Gastroesophageal sphincter (tissue), 4 donors: ENCODE measurements at places on chromosomes 13 and 19. TPM values are rescaled to one million over a fixed set of nuclear protein-coding genes. Genes with fewer than 3 reads are reported as not detected.

Gene IRGC
- total RNA-seq: not detected

Gene KIR2DL4
- total RNA-seq: not detected

GRCh38 chr13:40116008-40116407 lies 460.5 kb downstream of the COG6 start:
- ATAC-seq: peak; percentile 52

DNA sequence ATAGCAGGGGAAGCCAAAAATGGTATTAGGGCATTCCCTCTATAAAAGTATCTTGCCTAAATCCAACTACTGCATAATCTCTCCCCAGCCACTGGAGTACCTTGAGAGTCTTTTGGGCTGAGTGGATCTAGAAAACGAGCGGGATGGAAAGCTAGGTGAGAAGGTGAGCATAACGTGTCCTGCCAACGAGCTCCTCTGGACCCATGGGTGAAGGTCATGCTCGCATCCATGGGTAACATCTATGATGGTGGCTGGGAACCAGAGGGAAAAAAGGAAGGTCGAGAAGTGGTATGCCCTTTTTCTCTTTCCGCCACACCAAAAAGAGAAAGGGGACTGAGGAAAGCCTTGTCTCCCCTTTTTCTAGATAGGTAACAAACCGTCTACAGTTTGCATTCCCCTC lies 63.0 kb downstream of the ZNF208 start:
- no peak for ATAC-seq

GRCh38 chr13:31168736-31169135 lies 7.0 kb upstream of the HSPH1 start:
- ATAC-seq: no peak

DNA sequence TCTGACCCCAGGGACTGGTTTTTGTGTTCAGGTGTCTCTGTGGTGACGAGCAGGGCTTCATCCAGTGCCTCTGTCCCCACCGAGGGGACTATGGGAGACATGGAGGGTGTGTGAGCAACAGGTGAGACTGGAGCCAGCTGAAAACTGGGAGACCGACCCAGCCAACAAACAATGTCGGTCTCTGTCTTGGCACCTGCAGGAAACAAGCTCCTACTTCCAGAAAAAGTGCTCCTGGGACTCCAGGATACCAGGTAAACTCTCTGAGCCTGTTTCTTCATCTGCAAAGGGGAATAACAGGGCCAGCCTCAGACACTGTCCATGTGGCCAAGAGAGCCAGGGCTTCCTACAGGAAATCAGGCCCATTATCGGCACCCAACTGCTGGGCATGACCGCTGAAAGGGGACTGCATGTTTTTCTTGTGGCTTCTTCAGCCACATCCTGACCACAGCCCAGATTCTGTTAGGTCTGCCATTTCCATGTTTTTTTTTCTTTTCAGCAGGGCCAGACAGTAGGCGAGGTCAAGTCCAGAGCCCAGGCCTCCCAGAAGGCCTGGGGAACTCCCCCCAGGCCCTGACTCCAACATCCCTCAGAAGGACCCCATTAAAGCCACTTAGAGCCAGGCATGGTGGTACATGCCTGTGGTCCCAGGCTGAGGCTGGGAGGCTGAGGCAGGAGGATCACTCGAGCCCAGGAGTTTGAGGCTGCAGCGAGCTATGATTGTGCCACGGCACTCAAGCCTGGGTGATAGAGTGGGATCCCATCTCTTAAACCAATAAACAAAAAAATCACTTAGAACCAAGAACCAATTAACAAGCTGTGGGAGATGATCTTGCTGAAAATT lies 836 bp upstream of the BST2 start:
- ATAC-seq: no peak

GRCh38 chr13:25928941-25929505 lies 122.8 kb downstream of the SHISA2 start:
- no peak for ATAC-seq

DNA sequence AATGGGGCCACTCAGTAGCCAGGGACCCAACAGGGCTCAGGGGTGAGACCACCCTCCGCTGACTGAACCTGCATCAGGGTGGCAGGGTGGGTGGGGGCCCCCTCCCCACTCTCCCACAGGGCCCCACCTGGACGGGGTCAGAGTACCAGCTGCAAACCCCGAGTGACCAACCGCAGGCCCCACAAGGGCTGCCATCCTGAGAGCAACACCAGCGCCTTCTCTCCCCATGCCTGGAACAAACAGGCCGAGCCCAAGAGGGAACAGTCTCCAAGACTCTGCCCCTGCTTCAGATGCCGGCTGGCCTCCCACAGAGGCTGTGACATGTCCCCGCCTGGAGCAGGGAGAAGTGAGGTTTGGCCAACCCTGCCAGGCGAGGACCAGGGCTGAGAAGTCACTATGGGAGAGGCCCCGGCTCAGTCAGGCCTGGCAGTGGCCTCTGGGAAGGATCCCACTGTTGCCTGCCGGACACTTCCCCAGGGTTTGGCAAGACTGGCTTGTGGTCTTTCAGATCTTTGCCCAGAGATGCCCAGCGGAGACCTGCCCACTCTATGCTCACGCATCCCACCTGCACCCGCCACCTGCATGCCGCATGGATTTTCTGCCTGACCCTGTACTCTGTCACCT lies 27.2 kb downstream of the MPND start:
- ATAC-seq: no peak

GRCh38 chr13:111562716-111563115 lies 242.3 kb downstream of the TEX29 start:
- ATAC-seq: no peak

DNA sequence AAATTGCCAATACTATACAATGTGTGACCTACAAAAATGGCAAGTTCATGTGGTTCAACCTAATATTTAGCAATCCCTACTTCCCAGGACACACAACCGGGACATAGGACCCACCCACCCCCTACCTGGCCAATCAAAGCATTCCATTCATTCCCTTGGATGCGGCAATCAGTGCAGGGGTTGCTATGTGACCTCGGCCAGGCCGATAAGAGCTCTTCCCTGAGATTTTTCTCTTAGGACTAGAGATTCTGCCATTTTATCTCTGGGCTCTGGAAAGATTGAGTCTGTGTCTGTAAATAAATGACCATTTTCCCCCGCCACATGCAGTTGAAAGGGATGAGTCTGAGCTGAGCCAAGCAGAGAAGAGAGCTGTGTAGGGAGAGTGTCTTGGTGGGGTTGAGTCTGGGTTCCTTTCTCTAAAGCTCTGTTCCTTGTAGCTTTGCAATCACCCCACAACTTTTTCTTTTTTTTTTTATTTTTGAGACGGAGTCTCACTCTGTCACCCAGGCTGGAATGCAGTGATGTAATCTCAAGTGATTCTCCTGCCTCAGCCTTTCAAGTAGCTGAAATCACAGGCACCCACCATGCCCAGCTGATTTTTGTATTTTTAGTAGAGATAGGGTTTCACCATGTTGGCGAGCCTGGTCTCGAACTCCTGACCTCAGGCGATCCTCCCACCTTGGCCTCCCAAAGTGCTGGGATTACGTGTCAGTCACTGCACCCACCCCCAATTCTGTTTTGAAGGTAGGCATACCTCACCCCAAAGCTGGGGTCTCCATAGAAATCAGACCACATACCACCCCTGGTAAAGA lies 7.4 kb downstream of the IFNL1 start:
- ATAC-seq: no peak

GRCh38 chr19:58355908-58356765 lies 2.8 kb upstream of the A1BG start:
- no peak for ATAC-seq

DNA sequence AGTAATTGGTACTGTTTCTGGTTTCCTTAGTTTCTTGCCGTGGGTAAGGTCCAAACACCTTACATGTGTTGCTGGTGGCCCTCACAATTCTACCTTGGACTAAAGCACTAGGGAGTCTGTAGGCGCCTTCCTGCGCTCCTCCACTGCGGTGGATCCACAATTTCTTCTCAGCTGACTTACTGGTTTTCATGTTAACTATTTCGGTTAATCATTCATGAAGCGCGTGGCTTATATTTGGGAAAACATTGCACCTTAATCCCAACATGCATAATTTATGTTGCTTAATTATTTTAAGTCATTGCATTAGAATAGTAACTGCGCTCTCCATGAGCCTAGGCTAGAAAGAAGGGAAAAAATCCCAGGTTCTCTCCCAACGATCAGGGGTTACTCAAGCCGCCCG lies 37.7 kb downstream of the ARHGEF7 start:
- ATAC-seq: no peak

DNA sequence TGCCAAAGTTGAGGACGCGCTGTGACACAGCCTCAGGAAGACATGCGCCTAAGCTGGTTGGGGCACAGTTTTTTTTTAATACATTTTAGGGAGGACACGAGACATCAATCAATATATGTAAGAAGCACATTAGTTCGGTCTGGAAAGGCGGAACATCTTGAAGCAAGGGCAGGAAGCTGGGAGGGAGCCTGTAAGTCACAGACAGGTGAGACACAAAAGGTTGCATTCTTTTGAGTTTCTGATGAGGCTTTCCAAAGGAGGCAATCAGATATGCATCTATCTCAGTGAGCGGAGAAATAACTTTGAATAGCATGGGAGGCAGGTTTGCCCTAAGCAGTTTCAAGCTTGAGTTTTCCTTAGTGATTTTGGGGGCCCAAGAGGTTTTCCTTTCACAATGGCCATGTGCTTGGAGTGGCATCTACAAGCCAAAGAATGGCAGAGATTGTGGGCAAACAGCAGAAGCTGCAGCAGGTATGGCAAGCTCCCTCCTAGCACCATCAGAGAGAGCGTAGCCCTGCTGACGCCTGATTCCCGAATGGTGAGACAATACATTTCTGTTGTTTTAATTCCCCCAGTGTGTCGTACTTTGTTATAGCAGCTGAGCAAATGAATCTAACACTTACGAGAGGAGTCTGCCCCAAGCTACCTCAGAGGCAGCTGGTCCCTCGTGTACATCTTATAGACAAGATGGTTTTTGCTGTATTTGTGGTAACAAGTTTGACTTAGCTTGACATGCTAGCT lies 99.5 kb upstream of the TMTC4 start:
- no peak for ATAC-seq

DNA sequence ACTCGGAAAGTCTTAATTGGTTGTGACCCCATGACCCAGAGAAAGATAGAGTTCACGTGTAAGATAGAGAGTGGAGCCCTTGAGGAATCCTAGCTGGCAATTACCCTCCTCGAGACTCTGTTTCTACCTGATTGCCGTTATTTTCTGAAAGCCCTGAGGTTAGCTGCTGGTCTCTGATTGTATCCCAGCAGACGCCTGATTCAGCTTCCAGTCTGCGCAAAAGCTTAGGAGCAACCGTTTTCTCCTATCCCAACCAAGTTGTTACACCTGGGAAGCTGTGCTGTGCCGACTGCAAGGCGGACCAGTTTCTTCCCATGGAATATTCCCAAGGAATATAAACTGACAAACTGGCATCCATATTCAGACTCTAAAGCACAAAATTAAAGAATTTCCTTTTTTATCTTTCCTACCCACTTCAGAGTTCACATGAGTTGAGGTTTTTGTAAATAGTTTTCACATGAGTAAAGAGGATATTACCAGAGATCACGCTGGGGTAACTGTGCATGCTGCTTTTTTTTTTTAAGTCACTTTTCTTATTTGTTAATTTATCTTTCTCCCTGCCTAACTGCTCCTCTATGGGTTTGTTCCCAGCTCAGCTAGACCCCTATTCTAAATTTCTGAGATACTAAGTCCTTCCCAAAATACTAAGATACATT lies 1.5 kb upstream of the TRPC4 start:
- no peak for ATAC-seq
